Mucosa of descending colon (tissue), 3 donors: ENCODE measurements at places on chromosomes 6 and 20. TPM values are rescaled to one million over a fixed set of nuclear protein-coding genes. Genes with fewer than 3 reads are reported as not detected.

DNA sequence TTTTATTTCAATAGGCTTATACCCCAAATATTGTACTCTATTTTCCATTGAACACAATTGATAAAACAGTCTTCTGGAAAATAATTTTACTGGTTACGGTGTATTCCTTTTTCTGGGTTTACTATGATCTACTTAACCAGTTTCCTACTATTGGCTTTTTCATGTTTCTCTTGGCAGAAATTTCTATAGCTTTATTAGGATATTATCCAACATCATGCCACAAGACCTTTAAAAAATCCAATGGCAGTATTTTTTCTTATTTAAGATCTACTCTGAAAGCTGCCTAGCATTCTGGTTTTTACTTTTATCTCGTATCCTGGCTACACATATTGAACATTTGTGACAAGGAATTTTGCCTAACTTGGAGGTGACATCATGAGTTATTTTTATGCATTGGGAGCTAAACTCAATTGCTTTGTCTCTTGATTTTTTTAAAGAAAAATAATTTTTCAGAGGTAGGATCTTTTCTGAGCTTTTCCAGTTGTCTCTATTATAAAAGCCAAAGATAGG is 45.5 kb downstream of the SLC9A8 start:
- no peak for DNase-seq

GRCh38 chr6:132400883-132401617 is at the start of gene MOXD1:
Gene MOXD1, minus strand, starts transcription at chr6:132401475. Its CDS starts 49 bp downstream, at chr6:132401426.
- peak; percentile 53 for DNase-seq

DNA sequence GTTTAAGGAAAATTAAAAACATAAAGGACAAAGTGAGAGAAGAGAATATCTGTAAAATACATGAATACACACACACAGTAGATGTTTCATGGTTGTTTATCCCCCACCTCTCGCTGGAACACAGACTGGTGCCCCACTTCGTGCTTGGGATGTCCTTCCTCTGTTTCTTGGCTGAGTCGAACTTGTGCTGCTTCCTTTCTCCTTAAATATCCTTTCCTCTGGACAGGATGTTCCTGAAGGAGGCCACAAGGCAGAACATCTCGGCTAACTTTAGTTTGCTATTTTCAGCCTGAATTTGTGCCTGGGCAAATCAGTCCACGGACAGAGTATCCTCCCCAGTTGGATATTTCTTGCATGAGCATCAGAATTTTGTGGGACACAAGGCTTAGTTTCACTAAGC is 54.7 kb upstream of the ZMYND8 start:
- DNase-seq = no peak

Gene TSBP1
- not detected for total RNA-seq

DNA sequence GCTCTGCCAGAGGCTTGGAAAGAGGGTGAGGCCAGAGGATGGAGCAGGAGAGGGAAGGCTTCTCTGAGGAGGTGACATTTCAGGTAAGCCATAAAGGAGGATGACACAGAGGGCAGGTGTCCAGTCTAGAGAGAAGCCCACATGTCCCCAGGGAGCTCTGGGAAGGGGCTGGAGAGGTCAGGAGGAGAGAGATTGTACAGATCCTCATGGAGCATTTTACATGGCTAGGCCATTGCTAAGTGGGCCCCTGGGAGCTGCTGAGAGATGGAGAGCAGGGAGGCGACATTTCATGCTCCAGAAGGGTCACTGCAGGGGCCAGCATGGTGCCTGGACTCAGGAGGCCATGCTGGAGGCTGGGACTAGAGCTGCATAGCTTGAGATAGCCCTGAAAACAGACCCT is 124.5 kb downstream of the TOX2 start:
- DNase-seq = no peak

Gene TINAG
- 28.1 TPM for total RNA-seq

Gene ETV7
- 2.6 TPM for total RNA-seq

Gene SLC16A10
- 1.4 TPM for total RNA-seq

- no peak for DNase-seq
Measured at GRCh38 chr6:124470803-124471202, 491.4 kb upstream of the RNF217 start.

Gene WFDC5
- total RNA-seq = not detected

DNA sequence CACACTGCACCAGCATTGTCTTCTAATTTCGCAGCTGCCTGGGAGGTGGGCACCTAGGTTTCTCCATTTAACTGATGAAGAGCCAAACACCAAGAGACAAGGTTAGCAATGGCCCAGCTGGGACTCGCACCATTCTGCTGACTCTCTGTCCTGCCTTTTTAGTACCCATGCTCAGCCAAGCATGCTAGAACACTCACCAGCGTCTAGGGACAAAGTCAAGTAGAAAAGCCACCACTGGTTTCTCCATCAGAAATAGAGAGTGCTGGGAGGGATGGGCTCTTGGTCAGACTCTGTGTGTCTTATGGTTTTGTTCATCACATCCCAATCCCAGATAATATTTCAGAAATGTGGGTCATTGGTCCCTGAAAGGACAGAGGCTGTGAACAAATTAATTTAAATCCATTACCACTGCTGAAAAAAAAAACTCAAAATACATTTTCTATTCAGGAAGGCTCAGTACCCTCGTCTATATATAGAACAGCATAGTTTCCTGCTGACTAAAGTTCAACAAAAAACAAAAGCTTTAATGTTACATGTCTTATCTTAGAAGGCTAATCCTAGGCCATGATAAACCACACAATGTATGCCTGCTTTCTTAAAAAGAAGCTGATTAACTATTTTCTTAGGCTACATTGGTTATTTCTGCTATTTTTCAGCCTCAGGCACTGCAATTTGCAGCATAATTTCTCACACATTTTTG is 111.0 kb downstream of the TBC1D7 start:
- no peak for DNase-seq

DNA sequence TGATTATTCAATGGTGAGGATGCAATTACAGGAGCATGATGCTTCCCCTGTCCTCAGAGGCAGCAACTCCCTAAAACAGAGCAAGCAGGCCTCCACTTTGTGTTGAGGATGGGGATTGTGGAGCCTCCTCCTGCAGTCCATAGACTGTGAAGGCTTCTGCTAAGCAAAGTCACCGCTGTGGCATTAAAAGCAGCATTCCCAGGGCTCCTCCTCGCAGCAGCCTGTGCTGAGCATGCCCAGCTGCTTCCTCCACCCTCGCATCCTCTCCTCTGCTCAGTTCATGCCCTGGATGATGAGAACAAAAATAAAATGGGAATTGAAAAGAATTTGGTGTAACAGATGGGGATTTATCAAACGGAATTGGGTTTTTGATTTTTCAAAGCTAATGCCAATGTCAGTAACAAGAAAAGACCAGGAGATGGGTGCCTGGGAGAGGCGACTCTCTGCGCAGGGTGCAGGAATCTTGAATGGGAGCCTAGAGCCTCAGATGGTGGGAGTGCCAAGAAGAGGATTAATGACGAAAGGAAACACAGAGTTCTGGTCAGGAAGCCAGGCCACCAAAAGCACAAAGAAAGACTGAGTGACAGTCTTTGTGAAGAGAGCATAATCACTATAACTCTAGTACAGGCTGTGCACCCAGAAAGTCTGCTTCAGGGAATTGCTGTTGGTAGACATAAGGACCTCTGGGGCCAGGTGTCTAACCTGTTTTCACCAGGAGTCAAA is 347.6 kb downstream of the TPBG start:
- no peak for DNase-seq

GRCh38 chr6:109877028-109878004 is 100.8 kb upstream of the GPR6 start:
- DNase-seq = no peak
